Stimulated activated CD8-positive, alpha-beta memory T cell treated with anti-CD3 and anti-CD28 coated beads, Interleukin-7, amount 100 ng/mL, for 1 hour (primary cell): ENCODE measurements at places on chromosomes 5 and 9.

DNA sequence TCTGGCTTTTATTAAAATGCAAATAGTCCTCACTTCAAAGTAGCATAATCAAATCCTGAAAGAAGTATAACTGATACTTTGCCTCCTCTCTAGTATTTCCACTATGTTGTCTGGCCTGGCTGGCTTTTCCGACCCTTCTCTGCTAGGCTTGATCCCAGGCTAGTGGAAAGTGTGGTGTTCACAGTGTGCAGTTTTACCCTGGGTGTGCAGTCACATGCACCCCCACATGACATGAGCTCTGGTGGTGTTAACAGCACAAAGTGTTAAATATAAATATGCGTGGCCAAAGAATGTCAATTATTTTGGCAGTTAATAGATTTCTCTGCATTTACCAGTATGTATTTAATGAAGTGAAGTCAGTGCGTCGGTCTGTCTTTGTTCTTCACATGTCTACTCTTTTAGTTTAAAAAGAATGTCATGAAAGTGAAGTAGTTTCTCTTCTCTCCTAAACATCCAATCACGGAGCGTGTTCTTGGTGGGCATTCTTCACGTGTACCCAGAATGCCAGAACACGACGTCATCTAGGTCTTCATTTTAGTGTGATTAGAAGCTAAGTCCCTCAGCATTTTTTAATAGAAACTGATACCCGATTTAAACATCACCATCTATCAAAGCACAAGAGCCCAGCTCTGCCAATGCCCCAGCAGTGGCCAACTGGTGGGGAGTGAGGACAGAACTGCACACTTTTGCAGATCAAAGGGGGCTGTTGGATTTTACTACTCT lies 286.4 kb downstream of the FANCC start:
- no peak for DNase-seq

- DNase-seq: no peak
Measured at GRCh38 chr5:8517456-8517855, 648.5 kb downstream of the MTRR start.

DNA sequence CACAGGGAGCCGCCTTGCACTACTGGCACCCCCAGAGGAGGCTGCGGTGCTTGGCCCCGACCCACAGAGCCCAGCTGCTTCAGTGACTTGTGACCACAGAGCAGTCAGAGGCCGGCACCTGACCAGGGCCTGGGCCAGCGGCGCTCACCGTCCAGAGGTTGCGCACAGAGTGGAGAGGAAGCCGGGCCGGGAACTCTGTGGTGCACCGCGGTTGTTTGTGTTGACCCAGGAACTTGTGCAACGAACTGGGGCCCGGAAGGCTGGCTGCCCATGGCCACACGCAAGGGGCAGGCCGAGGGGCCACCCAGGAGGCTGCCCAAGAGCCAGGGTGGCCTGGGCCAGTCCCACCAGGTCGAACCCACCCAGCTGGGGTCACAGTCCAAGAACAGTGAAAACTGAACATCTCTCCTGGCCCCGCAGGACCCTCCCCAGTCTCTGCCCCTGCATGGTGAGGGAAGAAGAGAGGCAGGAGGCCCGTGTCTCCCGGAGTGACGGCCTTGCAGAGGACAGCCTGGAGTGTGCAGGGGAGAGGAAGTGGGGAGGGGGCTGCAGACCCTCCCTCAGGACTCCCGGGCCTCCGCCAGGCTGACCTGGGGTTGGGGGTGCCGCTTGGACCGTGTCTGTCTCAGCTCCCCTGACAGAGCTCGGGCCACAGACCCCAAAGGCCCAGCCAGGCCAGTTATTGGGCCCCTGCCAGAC lies 42.8 kb upstream of the EGFL7 start:
- no peak for DNase-seq

GRCh38 chr5:30131-30530 lies 61.8 kb upstream of the PLEKHG4B start:
- no peak for DNase-seq

DNA sequence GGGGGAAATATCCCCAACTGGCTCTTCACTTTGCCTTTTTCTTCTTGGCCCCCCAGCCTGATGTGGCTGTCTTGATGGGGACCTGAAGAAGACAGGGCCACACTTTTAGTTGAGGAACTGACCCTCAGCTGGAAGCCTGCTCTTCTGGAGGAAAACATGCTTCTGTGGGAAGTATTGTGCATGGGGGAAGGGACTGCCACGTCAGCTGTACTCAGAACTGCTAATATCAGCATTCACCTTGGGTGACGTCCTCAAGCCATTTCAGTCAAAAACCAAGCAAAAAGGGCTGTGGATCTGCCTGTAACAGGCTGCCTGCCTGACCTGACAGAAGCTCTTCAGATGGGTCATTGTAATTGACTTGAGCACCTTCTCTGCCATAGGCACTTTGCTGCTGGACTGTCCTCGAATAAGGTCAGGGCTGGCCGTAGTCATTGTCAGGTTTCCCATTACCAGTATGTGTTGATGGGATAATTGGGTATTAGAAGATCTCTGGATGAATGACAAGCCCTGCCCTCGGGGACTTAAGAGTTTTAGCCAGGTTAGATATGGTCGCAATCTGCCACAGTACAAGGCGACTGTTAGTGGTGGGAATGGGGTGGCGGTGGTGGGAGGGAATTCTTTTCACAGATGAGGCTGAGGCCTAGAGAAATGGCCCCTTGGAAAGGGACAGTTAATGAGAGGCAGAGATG lies 10.4 kb downstream of the RAI14 start:
- no peak for DNase-seq

DNA sequence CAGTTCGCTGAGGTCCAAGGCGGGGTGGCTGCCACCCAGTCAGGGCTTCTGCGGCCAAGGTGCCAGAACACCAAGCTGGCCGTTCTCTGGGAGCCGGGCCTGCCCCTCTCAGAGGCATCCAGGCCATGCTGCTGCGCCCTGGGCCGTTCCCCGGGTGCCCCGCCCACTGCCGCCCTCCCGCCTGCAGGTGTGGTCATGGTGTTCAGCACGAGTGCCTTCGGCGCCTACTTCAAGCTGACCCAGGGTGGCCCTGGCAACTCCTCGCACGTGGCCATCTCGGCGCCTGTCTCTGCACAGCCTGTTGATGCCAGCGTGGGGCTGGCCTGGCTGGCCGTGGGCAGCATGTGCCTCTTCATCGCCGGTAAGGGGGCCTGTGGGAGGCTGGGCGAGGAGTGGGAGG lies 7.7 kb downstream of the SLC2A8 start:
- no peak for DNase-seq

DNA sequence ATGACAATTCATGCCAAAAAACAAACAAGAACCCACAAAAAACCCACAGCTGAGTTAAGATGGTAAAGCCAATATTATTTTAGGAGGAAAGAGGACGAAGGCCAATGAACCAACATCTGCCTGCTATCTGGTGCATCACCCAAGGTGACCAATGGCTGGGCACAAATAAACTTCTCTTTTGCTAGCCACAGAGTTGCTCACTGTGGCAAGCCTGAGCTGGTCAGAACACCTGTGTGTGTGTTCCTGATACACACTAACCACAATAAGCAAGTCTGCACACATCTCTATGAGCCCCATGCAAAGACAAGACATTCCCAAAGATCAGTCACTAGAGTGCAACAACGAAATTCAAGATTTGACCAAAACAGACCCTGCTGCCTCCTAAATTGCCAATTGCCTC lies 63.1 kb downstream of the RNF38 start:
- DNase-seq: no peak

DNA sequence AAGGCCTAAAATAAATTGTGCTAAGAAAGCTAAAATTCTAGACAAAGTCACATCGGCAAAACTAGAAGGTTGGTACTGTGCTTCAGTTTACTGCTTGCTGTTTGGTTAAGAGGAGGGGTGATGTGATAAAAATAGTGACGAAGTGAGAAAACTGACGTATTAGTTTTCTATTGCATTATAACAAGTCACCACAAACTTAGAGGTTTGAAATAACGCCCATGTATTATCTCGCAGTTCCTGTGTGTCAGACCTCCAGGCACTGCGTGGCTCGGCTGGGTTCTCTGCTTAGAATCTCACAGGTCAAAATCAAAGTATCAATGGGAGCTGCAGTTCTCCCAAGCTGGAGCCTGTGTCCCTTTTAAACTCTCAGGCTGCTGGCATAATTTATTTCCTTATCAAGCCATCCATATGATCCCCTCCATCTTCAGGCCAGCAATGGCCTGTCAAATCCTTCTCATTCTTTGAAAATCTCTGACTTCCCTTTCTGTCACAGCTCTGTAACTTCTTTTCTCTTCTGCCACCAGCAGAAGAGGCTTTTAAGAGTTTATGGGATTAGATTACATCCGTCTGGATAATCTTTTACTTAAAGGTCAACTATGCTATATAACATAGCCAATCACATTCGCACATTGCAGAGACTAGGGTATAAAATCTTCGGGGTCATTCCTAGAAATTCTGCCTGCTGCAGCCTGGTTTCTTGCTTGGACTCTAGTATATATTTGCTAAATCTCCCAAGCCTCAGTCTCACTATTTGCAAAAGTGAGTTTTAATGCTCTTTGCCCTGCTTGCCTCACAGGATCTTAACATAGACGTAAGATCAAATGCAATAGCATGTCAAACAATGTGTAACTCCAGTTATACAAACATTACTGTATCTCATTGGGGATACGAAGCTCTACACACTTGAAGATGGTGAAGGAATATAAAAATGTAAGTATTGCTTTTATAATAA lies 104.0 kb upstream of the CDKN2B start:
- DNase-seq: no peak

GRCh38 chr5:157449011-157449723 lies 10.8 kb upstream of the NIPAL4 start:
- DNase-seq: no peak

DNA sequence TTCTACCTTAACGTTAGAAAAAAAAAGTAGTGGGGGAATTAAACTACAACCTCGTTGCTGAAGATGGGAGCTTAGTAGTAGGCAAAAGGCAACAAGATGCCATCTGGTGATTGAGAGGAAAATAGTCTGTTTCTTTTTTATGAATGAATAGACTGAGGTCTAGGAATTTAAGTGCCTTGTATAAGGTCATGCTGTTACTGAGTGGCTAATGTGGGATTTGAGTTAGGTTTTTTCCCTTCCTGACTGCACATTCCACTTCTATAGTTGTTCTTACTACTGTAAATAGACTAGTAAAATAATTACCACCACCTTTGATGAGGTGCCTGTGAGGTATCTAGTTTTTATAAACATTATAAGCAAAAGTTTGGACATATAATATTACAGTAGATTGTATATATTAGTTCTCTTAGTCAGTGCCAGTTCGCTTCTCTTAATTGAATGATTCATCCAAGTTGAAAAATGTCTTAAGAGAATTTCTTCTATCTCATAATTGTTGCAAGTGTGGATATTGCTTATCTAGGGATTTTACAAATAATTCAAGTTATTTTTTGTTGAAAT lies 19.1 kb downstream of the FSD1L start:
- no peak for DNase-seq

GRCh38 chr5:108276187-108277050 lies 105.5 kb downstream of the FBXL17 start:
- no peak for DNase-seq

GRCh38 chr5:9094582-9094981 lies 451.3 kb downstream of the SEMA5A start:
- no peak for DNase-seq

- no peak for DNase-seq
Measured at GRCh38 chr9:76215066-76215465, 179.2 kb downstream of the RFK start.

DNA sequence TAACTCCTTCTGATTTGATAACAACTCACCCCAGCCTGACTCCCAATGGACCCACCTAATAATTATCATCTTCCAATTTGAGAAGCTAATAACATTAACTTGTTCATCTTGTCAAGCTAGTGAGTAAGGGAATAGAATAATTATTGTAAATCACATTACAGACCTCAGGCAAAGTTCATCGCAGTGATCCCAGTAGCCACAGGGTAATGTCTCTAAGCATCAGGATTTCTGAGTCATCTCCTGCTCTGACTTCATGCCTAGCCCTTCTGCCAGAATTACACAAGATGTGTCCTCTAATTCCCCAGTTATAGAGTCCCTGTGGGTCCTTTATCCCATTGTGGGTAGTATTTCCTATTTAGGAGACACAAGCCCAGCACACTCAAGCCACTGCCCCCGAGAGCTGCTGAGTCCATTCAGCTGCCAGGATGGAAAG lies 365.7 kb downstream of the DEPDC1B start:
- DNase-seq: no peak

DNA sequence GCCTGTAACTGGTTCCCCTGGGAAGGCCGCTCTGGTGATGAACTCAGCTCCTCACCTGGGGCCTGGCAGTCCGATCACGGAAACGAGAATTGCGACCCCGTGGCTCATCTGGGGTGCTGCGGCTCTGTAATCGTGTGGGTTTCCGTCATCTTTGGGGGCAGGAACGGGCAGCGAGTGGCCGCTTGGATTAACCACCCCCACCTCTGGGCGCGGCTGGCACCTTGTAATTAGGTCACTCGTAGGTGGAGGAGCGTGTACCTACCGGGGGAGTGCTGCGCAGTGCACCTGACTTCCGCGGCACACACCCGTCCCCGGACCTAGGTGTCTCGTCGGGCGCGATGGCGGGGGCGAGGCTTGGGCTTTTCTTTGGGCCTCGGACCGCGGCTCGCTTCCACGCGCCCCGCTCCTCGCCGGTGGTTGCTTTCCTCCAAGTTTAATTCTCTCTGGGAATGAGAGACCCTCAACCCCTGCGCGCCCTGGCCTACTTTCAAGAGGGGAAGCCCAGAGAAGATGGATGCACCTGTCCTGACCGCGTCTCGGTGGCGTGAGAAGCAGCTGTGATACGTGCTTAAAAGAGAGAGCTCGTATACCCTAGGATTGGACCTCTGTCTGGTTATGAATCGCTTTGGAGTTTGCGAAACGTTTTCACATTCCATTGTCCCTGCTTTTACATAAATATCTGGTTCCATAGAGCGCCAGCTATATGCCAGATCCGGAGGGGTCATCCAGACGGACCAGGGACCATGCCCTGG lies 744 bp upstream of the PPP2CA start:
- DNase-seq: peak; percentile 45

GRCh38 chr9:136940526-136941230 lies 3.9 kb downstream of the FBXW5 start:
- DNase-seq: no peak

GRCh38 chr5:52989781-52990527 lies 802 bp downstream of the ITGA2 start:
- no peak for DNase-seq

GRCh38 chr5:167155387-167156005 lies 1135.9 kb upstream of the WWC1 start:
- DNase-seq: no peak

DNA sequence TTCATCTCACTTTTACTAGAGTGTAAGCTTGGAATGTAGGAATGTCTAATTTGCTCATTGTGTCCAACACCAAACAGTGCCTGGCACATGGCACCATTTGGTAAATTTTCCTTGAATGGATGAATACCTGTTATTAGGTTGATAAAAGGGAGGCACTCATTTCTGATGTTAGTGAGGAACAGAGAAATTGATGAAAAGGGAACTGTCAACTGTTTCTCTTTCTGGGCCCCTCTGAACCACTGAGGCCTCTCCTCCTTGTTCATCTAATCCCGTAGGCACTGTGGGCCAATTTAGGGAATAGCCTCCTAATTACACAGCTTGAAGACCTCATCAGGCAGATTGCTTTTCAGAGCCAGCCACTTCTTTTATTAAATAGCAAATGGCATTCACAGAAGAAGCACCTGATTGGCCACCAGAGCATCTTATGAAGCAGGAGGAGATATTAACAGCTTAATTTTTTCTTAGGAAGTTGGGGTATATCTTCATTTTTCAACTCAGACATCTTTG lies 22.6 kb downstream of the MRRF start:
- DNase-seq: no peak

- no peak for DNase-seq
Measured at GRCh38 chr9:31870276-31870675, 514.2 kb upstream of the ACO1 start.

- DNase-seq: no peak
Measured at GRCh38 chr5:136906545-136906944, 541.2 kb upstream of the TRPC7 start.

GRCh38 chr9:98971168-98971914 lies 27.6 kb downstream of the COL15A1 start:
- DNase-seq: no peak
